NCI-H510A (cell line): ENCODE measurements at places on chromosomes 16 and 17.

DNA sequence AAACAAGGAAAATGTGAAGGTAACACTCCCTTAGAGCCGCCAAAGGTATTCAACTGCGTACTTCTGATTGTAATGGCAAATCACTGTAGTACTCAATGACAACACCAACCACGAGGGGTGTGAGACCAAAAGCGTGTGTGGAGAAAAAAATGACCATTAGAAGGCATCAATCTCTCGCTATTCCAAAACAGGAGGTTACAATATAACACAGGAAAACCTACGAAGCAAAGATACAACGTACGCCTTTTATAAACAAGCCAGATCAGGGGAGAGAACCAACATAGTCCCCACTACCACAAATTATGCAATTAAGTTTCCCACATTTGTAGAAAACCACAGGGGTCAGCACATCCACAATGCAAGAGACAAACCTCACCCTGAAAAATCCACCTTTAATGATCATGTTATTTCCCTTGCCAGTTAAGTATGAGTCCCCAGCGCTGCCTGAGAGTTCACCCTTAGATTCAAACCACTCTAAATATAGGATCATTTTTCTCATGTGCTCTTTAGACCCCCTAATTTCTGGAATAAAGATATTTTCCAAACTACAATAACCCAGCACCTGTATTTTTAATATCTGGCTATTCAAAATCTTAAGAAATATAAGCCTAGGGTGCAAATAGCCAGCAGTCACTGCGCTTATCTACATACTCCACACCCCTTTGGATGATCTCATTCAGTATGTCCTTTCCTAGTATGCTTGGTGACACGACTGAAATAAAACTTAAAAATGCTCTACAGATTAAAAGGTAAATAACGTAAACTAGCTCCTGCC is 12.4 kb downstream of the TEX14 start:
- no peak for DNase-seq

DNA sequence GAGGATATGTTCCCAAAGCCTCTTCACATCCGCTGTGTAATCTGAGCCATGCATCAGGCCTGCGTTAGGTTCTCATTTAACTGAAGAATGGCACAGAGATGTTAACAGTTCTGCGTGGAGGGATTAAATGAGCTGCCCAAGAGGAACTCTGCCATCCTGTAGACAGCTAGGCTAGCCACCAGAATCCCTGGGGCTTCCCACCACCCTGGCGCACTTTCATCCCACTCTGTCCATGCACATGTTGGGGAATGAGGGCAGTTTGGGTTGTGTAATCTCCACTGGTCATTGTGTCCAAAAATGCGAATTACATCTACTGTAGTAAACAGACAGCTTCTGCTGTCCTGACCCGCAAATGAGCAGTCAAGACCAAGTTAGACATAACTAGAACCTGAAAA is 1.0 kb upstream of the GLG1 start:
- DNase-seq = no peak

- no peak for DNase-seq
These were observed 9.5 kb upstream of the RASD1 start for GRCh38 chr17:17505610-17506171.

- DNase-seq = no peak
These were observed 60.4 kb downstream of the PIPOX start for GRCh38 chr17:29103341-29103740.

DNA sequence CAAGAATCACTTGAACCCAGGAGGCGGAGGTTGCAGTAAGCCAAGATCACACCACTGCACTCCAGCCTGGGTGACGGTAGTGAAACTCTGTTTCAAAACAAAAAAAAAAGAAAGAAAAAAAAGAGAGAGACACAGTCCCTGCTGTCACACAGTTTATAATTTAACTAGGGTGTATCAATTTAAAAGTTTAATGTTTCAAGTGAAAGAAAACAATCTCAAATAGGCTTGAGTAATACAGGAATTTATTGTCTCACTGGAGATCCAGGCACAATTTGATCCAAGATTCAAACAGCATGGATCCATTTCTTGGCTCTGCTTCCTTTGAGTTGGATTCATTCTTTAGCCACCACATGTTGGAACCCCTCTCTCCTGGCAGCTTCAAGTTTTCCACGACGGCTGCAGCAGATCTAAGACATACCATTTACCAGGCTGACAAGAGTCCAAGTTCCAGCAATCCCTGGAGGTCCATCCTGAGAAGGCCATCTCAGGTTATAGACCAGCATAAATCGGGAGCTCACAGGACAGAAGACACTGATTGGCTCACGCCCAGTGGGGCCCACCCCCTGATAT is 97.5 kb downstream of the YPEL2 start:
- DNase-seq = no peak

DNA sequence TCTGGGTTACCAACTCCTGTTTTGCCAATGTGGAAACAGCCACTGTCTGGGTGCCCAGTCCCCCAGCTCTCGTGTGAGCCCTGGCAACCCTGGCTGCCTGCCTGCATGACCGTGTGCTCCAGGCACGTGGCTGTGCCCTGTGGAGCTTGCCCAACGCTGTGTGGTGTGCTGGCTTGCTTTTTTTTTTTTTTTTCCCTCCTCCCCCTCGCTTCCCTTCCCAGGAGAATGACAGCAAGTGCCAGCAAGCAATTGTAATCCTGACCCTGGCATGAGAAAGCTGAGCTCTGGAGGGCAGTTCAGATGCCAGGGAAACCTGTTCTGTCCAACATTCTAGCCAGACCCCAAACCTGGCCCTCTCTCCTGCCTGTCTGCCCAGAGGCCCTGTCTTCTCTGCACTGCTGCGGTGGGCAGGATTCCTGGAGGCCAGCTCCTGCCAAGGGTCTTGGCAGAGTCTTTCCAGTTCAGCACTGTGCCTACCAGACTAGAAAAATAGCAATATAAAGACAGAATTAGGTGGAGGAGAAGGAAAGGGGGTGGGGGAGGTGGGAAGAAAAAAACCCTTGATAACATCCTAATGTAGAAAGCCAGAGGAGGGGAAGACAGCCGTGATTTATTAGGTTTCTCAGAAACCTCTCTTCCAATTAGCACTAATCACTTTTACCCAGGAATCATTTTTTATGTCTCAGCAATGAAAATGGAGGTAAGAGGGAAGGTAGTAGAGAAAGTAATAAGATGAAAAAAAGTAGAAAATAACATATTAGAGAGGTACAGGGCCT is 9.0 kb downstream of the HLF start:
- no peak for DNase-seq

- no peak for DNase-seq
These were observed 1.0 kb downstream of the SPAG5 start for GRCh38 chr17:28597606-28598383.

DNA sequence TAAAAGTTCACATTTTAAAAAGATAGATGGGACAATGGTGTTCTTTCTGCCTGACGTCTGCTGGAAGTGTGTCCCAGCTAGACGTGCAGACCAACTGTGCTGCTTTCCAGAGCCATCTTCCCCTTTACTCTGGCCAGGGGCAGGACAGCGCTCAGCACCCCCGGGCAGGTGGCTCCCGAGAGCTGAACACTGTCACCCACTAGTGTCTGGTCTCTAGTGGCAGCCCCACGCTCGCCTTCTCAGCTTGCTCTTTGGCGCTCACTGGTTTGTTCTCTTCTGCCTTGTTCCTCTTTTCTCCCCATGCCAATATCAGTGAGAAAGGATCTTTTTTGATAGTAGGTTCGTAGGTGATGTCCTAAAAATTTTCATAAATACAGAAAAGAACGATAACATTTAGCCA is 25.7 kb downstream of the ZC3H18 start:
- DNase-seq = no peak

DNA sequence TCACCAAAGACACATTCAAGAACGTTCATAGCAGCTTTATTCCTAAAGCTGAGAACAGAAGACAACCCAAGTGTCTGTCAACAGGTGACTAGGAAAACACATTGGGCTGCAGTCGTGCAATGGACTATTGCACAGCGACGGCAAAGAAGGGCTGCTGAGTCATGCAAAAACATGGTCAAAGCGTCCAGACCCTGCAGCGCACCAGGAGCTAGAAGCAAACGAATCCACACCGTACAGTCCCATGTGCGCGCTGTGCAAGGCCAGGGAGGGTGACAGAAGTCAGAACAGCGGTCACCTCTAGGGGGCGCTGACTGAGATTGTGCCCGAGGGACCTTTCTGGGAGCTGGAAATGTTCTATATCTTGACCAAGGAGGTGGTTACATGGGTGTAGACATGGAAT is 266.4 kb downstream of the MAF start:
- DNase-seq = no peak

DNA sequence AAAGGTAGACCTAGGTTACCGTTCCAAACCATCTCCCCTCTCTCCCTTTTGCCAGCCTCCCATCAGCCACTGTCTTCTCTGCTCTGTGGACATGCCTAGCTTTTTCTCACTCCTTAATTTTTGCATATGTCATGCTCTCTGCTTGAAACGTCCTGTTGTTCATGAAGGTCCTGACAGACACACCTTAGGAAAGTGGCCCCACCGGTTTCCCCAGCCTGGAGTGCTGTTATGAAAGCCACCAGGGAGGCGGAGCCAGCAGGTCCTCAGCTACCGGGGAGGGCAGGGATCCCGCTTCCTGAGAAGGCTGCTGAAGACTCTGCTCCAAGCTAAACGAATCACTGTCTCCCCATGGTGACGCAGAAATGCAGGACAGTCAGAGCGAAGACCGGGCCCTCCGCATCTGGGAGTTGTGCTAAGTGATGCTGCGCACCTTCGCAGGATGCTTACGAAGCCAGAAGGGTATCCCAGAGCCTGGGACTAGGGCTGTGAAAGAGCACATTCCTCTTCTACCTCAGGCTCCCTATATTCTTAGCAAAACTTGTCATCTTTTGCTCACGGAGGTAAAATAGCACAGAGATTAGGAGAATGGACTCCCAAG is 2.3 kb upstream of the SLC16A11 start:
- peak; percentile 93 for DNase-seq

- DNase-seq = no peak
These were observed 440.1 kb downstream of the RBFOX1 start for GRCh38 chr16:7772722-7773121.

GRCh38 chr16:12898551-12898950 is 2.8 kb upstream of the SHISA9 start:
- DNase-seq = no peak

- no peak for DNase-seq
These were observed 70.3 kb upstream of the C17orf78 start for GRCh38 chr17:37305406-37305905.

DNA sequence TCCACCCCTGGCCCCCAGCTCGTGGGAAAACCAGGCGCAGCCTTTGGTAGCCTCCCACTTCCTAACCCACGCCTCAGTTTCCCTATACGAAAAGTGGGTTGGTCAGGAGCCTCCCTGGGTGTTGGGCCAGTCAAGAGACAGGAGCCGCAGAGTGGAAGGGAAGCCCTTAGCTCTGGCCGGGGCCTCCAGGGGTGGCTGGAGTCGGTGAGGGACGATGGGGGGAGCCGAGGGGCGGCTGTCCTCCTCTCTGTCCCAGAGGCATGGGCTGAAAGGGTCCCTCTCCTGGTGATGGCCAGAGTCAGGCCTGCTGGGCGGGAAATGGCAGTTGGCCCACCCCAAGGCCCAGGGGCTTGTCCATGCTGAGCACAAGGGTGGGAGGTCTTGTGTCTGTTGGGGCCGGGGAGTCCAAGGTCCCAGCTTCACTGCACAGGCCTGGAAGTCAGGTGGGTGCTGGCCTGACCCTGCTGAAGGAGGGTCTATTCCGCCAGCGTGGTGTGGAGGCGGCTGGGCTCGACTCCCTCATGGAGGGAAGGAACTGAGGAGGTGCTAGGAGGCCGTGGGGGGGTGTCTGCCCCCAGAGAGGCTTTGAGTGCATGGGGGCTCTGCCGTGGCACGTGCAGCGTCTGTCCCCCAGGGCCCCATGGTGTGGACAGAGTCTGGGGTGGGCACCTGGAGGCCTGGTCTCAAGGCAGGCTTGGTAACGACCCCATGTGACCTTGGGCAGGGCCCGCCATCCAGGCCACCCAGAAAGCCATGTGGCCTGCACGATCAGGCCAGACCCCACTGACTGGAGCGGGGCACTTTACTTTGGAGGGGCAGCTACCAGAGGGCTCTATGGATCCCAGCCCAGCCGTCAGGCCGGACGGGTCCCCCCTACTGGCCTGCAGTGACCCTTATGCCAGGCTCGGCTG is 1.1 kb downstream of the SLC16A3 start:
- DNase-seq = no peak

- DNase-seq = peak; percentile 57
These were observed 51.8 kb downstream of the BEAN1 start for GRCh38 chr16:66478733-66479511.

GRCh38 chr16:50739031-50739430 is 2.9 kb upstream of the CYLD start:
- no peak for DNase-seq

GRCh38 chr16:3086596-3087242 is 12.4 kb downstream of the ZSCAN10 start:
- DNase-seq = no peak

DNA sequence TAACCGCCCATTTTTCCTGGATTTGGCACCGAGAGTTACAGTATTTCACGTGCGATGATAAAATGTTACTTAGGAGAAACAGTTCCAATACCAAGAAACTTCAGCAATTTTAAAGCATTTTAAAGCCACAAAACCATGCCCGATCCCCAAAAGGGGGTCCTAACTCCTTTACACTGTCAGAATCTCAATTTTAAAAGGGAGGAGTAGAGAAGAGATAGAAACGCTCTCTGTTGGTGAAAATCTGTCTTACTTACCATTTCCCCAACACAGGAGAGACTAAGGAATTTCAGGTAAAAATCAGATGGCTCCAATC is 526 bp upstream of the RNASEK start:
- no peak for DNase-seq

- no peak for DNase-seq
These were observed 2.3 kb upstream of the PECAM1 start for GRCh38 chr17:64393000-64393402.

- no peak for DNase-seq
These were observed 35.6 kb downstream of the CCDC42 start for GRCh38 chr17:8709006-8709405.

DNA sequence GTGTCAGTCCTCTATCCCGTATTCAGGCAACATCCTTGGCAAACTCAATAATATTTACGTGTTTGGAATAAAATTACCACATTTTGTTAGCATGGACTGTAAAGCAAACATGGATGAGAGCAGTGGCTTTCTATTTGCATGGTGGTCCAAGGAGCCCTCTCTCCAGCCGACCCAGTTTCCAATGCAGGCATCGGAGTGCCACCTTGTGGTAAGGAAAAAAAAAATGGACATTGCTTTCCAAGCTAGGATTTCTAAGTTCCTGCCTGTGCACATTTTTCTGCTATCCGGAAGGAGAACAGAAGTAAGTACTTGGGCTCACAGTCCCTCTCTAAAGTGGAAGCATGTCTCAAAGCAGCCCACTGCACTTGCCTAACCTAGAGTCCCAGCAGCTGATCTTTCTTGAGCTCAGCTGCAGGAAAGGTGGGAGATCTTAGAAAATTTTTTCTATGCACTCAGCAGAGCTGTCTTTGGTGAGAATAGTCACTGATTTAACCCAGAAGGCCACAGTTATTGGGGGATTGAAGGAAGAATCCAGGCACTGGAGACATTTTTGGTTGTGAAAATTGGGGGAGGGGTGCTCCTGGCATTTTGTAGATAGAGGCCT is 46.0 kb upstream of the ERCC4 start:
- DNase-seq = no peak
